Mesenteric fat pad (tissue), 1 donor: ENCODE measurements at places on chromosomes 12 and 14.

DNA sequence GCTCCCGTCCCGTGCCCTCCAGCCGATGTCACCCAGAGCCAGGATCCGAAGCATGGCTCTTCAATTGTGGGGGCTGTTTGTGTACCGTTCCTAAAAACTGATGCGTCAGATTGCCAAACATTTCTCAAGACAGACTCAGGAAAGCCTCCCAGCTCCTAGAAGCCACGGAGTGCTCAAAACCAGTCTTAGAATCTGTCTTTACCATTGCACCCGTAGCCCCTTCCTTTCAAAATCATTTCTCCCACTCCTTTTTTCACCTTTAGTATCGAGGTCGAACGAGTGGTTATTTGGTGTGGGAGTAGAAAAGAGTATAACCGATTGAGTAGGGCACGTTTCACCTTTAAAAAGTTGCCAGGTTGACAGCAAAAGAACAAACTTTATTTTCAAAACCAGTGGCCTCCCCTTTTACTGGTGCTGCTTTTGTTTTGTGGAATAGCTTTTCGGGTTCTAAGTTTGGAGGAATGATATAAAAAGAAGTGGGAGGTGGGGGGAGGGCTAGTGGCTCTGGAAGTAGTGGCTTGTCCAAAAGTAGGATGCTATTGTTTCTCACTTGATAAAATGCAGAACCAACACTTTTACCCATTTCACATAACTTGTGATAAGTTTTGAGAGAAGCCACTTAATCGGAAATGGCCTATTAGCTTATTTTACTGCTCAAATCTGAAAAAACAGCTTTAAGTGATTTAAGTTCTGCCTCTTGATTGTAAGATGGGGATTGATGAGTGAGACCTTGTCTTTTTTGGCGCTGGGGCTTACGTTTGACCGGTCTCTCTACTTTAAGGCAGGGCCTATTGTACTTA lies 803 bp downstream of the STK38L start:
- DNase-seq, result no peak

GRCh38 chr12:22722779-22723178 lies 97.8 kb downstream of the ETNK1 start:
- no peak for DNase-seq

DNA sequence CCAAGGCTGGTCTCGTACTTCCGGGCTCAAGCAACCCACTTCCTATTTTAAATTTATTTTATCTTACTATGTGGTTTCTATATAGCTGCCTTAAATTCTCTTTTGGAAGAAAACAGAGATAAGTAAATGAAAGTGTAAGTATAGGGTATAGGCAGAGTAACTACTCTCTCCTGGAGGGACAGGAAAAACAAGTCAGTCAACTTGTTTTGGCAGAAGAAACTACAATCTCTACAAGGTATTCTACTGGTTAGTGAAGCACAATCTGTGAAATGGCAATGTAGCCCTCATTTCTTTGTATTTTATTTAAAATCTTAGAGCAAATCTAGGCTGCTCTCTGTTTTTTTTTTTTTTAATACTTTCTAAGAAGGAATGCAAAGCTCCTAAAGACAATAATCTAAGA lies 55.4 kb downstream of the UBR7 start:
- DNase-seq, result no peak

DNA sequence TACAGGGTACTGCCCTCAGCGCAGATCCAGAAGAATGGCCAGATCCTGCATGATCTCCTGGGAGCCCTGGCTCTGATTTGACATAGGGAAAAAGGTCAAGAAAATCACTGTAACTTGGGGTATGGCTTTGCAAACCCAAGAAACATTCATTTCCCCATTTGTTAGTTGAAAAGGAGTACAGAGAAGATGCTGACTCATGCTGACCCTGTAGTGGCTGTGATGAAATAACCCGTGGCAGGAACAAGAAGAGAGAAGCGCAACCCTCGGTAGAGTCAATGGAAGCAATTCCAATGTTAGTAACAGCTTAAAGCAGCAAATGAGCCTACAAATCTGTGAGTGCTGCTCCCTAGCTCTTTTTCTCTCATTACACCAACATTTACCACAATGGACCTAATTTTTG lies 281.6 kb upstream of the NPAS3 start:
- DNase-seq, result no peak

DNA sequence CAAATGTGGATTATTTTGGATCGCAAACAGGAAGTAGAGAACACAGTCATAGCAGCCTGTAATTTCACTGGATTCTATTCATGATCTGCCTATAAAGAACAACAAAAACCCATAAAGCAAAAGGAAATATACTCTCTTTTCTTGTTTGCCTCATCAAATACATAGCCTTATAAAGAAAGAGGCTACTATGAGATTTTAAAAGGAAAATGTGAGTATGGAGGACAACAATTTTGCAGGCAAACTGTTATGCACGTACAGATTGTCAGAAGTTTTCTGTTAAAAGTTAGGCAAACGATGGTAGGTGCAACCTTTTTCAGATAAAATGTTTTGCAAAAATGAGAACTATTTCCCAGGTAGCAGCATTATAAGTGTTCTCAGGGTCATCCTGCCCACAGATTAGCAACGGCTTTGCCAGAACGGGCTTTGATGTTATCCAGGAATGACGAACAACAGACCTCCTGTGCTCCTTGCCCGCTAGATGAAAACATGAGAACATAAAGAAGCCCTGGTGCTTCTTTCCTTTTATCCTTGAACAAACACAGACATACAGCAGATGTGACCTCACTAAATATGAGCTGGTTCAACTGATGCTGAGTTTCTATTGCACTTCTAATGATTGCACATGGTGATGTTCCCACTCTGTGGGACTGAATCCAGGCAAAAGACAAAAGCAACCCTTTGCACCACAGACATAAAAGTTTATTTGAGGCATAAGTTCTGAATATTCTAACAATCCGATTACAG lies 88.1 kb downstream of the ITPR2 start:
- DNase-seq, result no peak

DNA sequence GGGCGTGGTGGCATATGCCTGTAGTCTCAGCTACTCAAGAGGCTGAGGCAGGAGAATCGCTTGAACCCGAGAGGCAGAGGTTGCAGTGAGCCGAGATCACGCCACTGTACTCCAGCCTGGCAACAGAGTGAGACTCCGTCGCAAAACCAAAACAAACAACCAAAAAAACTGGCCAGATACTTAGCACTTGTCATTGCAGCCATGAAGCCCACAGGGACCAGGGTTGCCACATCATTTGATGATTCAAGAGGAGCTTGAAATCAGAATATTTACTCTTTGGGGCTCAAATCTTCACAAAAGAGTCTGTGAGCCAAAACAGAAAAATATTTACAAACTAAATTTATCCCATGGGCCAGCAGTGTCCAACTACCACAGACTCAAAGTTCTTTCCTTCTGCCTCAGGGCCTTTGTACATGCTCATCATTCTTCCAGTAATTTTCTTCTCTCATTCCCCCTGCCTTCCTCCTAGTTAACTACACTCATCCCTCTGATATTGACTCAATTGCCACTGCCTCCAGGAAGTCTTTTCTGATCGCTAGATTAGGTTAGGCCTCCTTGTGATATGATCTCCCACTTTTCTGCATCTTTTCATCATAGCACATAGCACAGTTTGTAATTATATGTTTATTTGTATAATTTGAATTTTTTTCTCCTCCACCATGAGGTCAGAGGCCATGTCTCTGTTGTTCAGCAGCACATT lies 130.8 kb upstream of the PLEKHG7 start:
- DNase-seq, result no peak

DNA sequence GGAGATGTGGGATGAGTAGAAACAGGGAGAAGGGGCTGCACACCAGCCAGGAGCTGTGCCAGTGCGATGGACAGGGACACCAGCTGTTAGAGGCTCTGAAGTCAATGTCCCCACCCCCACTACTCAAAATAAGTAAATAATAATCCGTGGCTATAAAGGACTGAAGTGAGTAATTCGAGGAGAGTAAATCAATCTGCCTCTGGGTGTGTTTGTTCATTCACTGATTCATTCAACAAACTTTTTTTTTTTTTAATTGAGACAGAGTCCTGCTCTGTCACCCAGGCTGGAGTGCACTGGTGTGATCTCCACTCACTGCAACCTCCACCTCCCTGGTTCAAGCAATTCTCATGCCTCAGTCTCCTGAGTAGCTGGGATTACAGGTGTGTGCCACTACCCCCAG lies 363.6 kb downstream of the TMEM132D start:
- DNase-seq, result no peak

DNA sequence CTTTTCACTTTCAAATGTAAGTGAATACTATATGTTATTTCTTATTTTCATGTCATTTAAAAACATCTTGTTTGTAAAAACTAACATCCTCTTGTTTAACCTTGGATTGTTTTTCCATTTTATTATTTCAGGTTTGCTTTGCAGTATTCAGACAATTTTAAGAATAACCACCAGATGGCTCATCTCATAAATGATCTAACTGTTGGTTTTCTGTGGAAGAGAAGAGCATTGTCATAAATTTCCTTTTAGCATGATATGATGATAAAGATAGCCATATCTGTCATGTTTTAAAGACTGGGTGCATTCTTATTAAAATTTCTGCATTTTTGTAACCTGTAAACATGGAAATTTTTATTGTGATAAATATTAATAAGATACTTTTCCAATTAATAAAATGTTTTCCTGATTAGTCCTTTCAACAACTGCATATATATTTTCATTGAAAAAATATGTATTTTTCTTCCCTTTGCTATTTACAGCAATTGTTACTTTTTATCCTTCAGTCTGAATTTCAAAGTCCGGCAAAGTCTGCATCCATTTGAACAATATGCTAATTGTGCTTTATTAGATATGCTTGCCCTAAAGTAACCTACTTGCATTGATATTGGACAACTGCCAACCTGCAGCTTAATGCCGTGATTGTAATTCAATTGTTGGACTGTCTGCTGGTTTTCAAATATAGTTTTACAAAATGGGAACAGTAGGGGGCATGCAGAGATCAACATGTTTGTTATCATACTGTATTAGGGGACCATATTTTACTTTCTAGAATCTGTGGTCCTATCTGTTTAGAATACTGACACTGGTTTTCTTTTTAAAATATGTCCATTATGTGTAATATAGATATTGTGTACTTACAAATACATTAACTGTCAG lies 163.4 kb downstream of the GARIN6 start:
- DNase-seq, result no peak

- no peak for DNase-seq
Measured at GRCh38 chr12:114381177-114381576, 24.8 kb downstream of the TBX5 start.

- no peak for DNase-seq
Measured at GRCh38 chr14:89146274-89146673, 270.8 kb downstream of the FOXN3 start.

GRCh38 chr12:90407841-90408240 lies 547.1 kb downstream of the CCER1 start:
- DNase-seq, result no peak

DNA sequence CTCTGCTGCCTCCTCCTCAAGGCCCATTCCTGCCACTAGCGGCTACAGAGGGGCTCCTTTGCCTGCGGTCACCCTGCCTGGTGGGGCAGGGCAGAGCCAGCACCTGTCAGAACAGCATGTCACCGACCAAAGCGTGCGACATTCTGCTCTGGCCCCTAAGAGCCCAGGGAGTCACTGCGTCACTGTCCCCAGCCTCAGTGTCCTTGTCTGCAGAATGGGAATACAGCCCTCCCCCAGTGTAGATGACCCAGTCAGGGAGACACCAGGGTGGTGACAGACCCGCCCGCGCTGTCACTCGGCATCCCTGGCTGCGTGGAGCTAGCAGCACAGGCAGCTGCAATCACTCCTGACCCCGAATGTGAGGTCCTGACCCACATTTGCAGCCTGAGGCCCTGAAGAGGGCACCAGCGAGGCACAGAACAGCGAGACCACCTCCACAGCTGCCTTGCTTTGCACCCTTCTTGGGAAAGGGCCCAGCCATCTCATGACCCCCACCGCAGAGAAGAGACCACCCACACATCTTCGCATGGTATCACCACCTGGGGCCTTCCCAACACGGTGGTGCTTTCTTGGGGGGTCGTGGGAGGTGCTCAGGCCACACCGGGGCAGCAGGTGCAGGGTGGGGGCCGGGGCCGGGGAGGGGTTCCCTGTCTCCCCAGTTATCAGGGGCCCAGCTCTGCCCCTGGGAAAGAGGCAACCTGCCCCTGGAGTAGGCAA lies 2.5 kb downstream of the AHNAK2 start:
- no peak for DNase-seq

DNA sequence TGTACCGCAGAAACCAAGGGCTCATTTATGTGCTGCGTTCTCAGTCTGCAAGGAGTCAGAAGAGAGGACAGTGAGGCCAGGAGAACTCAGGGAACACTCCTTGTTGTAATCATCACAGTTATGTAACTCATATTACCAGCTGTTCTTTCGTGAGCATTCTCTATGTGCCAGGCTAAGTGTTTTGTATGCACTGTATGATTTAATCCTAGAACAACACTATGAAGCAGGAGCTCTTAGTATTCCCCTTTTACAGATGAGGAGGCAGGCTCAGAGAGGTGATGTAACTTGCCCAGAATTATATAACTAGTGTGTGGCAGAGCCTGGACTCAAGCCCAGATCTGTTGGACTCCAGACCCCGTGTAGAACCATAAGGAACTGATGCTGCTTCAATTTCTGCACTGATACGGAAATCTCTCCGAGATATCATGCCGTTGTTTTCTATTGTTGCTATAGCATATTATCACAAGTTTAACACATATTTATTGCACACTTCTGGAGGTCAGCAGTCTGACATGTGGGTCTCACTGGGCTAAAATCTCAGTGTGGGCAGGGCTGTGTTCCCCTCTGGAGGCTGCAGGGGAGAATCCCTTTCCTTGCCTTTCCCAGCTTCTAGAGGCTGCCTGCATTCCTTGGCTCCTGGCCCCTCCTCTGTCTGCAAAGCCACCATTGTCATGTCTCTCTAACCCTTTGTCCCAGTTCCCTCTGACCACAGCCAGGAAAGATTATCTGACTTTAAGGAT lies 16.3 kb upstream of the CD9 start:
- no peak for DNase-seq
